ENCODE measurements at places on chromosomes 6 and 20. TPM values are rescaled to one million over a fixed set of nuclear protein-coding genes. Genes with fewer than 3 reads are reported as not detected.

GRCh38 chr6:85401186-85402021 lies 48.5 kb upstream of the NT5E start:
- DNase-seq, result no peak

GRCh38 chr6:6932968-6933367 lies 174.8 kb upstream of the RREB1 start:
- DNase-seq, result no peak

- peak; percentile 70 for DNase-seq
Measured at GRCh38 chr6:46734867-46735719, at the start of gene PLA2G7. TSS of gene PLA2G7 (minus strand) at chr6:46735375. CDS start at chr6:46722891, 12,484 bp downstream.

DNA sequence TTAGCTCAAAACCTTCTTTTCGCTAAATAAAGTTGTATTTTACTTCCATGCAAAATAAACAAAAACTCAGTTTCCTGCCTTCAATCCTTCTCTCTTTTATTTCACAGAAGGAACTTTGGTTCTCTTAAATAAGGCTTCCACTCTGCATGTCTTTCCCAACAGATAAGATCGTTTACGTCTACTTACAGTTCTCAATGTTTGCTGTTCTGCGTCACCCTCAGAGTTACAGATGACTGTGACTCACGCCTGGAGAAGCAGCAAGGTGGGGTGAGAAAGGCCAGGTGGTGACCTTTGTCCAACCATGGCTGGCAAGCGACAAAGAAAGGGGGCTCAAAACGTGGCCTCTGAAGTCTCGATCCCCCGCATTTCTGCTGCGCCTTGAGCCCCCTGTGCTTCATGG lies 51.4 kb upstream of the RPS6KA2 start:
- no peak for DNase-seq

DNA sequence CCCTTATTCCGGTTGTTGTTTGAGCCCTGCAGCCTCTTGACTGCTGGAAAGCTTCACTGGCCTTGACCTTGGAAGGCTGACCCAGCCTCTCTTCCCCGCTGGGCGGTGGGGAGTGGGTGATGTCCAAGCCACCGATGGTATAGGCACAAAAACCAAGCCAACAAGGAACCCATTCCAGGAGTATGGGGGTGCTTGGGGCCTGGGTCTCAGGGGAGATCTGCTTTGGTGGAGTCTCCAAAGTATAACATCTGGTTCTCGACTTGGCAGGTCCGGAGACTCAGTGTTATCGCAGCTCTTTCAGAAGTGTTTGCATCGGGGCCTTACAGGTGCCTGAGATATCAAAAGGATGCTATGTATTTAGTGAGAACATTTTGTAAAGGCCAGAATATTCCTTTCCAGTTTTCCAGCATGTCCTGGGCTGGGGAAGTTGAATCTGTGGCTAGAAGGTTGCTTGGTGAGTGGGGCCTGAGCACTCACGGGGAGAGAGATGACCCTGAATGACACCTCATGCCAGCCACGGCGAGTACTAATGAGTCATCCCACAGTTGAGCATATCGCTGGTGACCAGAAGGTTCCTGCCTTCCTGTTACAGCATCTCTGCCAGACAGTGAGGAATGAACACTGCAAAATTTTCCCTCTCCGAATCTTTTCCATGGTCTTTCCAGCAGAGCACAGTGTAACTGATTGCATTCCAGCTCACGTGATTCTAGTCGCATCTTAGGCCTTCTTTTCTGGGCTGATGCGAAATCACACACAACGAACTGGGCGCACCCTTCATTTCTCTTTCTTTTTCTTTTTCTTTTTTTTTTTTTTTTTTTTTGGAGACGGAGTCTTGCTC lies 133.9 kb downstream of the ZDHHC14 start:
- no peak for DNase-seq

DNA sequence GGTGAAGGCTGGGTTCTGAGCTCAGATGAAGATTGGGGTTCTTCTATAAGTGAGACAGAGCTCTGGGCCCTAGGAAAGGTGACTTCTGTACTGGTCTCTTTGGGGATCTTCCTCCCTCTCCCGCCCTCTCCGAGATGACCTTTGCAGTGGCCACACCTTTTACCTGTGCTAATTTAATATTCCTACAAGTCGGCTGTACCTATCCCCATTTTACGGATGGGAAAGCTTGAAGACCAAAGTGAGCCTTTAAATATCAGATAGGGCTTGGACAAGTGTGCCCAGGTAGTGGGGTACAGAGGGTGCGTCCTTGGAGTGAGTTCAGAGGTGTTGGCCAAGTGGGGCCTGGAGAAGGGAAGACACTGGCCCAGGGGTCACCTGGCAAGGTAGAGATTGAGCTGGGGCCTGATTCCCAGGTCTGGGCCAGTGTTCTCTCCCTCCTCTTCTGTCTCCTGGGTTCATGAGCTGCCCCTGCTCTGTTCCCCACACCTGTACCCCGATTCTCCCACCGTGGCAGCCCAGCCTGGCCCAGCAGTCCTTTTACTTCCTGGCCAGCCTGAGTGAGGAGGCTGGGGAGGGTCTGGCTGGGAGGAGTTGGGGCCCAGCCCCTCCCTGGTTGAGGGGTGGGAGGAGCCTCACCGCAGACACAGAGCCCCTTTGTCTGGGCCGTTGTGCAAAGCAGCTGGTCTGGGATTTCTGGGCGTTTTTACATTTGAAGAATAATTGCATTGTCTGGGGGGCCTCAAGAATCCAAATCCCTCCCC lies 152.1 kb upstream of the RNF24 start:
- DNase-seq, result peak; percentile 43

GRCh38 chr6:39867592-39867991 lies 66.7 kb downstream of the MOCS1 start:
- no peak for DNase-seq

GRCh38 chr6:22056398-22056797 lies 240.4 kb downstream of the PRL start:
- DNase-seq, result no peak

DNA sequence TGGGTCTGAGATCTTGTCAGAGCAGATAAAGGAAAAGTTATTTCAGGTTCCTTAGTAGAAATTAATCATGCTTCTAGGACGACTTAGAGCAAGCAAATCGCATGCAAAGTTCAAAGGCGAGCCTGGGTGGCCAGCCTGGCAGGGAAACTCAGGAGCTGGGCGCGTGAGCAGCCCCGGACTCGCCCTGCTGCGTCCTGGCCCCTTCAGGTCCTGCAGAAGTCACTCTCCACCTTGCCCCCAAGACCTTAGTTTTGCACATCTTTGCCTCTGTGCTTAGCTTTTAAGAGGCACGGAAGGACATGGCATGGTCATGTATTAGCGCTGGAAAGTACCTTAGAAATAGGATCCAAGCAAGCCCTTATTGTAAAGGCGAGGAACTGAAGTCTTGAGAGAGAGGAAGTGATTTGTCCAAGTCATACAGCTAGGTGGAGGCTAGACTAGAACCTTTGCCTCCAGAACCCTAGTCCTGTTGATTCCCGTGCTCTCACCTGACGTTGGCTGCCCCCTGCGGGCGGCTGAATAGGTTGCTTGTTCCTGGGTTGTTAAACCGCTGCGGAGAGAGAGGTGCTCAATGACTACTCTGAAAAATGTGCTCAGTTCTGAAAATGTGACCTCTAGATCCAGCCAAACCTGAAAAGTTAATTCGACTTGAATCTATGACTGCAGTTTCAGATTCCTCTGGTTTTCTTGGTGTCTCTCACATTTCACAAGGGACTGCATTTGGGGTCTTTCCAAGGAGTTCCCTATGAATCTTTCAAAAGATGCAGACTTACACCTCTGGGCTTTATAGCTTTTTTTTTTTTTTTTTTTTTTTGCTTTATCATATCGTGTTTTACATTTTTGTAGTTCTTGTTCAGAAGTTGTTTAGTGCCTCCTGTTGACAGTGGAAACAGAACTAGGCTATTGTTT lies 2.7 kb downstream of the MYB start:
- peak; percentile 61 for DNase-seq

DNA sequence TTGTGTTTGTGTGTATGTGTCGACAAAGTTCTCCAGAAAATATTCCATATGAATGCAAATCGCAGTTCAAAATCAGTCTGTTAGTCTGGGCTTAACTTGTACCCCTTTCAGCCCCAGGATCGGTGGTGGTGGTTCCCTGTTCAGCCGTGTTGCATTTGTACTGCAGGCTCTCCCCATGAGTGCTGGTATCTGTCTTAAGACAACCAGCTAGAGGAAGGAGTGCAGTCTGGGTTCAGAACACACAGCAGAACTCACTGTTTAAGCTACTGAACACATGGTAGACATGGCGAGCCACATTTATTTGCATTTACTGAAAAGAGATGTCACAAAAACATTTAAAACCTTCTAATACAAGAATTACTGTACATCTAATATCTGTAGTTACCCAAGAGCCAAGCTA lies 192.1 kb downstream of the ARID1B start:
- DNase-seq, result no peak

- no peak for DNase-seq
Measured at GRCh38 chr20:3398681-3399252, 8.7 kb downstream of the DNAAF9 start.

- no peak for DNase-seq
Measured at GRCh38 chr6:161021998-161022743, 30.6 kb downstream of the MAP3K4 start.

GRCh38 chr20:42581311-42581710 lies 608.4 kb downstream of the PTPRT start:
- DNase-seq, result no peak

DNA sequence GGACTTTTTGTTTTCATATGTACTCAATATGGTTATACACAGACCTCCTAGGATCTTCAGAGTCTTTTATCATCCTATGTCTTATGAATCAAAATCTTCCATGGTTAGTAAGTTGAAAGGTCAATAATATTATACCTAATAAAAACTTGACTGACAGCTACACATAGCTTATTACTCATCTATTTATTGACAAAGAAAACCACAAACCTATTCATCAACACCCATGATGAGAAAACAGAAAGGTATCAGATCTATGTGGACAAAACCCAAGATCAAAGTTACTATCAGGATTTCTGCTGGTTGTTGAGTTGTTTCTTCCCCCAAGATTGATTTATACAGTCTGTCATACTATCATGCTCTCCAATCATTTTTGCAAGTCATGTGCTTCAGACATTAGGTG lies 460.1 kb upstream of the MANEA start:
- no peak for DNase-seq

DNA sequence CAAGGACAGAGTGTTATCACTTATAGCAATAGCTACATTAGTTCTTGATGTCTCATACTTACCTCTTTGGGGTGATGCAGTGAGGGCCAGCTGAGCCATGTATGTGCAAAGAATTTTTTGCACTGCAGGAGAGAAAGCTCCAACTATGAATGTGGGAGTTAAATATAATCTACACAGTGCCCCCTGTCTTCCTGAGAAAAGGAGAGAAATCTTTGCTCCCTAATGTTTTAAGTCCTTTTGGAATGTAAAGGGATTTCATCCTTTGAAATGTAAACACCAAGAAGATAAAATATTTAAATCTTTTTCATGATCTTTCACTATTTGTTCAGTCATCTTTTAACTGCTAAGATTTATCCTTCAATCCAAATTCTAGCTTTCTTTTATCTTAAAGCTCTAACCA lies 822.1 kb downstream of the TENT5A start:
- no peak for DNase-seq

DNA sequence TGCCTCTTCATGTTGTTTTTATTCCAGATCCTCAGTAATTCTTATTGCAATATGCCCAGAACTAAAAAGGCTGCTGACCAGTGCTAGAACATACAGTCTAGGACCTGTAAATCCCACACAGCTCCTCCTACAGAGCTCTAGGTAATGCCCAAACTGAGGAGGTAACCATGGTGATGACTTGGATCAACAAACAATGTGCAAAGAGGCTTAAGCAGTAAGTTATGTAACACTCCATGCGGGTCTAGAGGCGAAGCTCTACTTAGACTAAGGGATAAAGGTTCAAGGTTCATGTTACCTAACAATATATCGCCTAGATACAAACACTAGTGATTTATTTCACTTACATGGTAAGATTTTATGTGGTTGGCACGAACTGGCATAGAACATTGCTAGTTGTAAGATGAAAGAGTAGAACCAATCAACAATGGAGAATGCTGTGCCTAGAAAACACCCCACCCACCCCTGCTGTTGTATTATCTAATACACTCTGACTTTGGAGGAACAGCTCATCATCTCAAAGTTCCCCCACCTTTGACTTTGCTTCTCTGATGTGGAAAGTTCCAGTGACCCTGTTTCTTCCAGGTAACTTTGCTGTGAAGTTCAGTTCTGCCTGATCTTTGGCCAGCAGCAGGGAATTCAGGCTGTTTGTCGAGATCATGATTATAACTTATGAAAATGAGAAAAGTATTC lies 242.4 kb downstream of the ALDH8A1 start:
- DNase-seq, result no peak

NMBR gene
- total RNA-seq, result not detected

VGLL2 gene
- total RNA-seq, result not detected

PRRT1 gene
- total RNA-seq, result 5.1 TPM
